Central memory CD4-positive, alpha-beta T cell (primary cell): ENCODE measurements at places on chromosomes 7 and 10.

GRCh38 chr10:88395677-88396076 is 187.4 kb downstream of the RNLS start:
- DNase-seq, result no peak

DNA sequence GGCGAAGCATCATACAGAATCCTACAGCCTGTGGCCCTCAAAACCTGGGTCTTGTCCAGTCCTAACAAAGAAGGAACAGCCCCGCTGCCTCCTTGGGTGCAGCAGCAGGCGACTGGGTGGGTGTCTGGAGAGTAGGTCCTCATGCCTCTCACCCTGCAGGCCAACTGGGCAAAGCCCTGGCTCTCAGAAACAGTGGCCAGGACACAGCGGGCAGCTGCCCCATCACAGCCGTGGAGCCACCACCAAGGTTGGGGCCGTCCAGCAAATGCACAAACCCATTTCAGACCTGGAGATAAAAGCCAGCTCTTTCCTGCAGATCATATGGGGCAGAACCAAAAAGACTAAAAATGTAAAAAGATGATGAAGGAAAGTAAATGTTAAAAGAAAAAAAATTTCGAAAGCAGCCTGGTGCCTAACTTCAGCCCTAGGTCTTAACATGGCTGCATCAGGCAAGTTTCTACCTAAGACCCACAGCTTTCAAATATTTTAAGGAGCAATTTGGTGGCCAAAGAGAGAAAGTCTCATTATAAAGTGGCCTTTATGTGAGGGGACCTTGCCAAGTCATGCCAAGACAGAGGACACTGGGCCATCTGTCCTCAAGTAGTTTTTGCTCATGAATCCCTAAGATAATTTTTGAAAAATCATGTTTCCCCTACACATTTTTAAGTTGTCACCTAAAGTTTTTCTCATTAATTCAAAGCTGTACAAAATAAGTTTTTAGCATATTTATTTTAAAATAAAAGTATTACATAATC is 142.1 kb downstream of the PAXIP1 start:
- no peak for DNase-seq

DNA sequence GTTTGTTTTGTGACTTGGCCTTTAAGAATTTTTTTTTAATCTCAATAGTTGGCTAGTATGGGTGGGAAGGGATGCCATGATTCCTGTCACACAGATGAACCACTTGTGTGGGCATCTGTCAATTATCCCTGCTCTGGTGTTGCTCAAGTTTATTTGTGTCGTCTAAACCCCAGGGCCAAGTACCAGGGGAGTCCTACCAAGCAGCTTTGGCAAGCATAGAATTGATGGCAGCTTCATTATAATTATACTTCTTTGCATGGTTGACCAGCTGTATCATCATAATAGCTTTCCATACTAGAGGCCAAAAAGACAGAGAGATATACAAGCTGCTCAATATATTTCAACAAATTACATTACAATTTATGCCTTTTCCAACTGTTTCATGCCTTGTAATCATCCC is 30.4 kb downstream of the SUGCT start:
- DNase-seq, result no peak

DNA sequence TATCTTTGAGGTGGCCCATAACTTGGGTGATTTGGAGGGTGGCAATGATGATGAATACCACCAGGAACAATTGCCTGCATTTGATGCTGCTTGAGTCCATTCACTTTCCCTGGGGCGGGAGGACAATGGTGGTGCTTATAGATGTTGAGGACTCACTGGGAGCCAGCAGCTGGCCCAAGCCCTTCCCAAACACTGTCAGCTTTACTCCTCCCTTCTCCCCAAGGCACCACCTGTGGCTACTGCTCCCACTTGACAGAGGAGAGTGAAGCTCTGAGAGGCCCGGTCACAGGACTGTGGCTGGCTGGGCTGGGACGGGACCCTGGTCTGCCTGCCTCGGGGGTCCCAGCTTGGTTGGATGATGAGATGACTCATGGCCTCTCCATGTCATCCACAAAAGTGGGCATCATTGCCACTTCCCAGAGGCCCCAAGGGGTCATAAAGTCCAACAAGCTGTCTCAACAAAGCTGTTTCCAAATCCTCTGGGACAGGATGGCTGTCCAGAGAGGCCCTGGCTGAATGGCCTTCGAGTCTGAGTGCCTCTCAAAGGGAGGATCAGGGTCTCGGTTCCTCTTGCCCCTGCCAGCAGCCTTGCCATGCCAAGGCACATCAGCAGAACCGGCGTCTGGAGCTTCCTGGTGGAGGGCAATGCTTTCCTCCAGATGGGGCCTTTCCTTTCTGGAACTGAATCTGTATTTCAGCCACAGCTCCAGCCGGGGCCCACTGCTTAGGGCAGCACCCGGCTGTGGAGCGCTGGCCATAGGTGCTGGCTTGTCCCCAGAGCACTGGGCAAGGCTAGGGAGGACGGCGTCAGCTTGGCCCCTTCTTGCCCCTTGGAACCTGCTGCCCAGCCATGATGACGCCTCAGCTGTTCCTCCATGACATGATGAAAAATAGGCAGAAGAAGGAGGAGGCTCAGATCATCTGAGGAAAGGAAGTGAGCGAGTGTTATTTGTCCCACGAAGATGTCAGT is 47.0 kb upstream of the PLEKHA1 start:
- no peak for DNase-seq

- DNase-seq, result no peak
Measured at GRCh38 chr7:104536956-104537355, 208.6 kb downstream of the LHFPL3 start.

DNA sequence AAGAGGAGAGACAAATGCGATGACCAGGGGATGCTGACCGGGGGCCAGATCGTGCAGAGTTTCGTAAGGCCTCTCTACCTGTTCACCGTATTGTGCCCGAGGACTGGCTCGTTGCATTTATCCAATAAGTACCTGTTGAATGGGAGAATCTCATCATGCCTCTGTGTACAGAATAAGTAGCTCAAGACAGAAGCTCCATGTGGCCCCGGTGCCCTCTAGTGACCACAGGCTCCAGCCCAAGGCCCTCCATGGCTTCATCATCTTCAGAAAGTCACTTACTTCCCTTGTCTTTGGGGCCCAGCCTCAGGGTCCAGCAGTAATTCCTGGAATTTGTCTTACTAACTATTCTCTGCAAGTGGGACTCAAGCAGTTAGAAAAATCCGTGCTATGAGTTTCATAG is 151.0 kb downstream of the CHN2 start:
- DNase-seq, result no peak

DNA sequence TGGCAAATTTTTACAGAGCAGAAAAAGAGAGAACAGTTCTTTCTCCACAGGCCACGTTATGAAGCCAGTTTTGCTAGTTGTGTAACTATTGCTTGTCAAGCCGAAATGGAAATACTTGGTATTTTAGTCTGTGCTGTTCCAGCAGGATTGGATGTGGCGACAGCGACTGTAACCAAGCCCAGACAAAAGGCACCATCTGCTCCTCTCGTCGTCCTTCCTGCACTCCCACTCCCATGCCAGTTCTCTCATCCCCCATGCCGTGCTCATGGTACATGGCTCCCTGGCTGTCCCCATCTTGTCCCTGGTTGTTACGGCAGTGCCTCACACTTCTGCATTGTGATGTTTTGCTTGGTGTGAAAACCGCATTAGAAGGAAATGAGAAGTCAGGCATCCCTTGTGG is 185.7 kb upstream of the FZD8 start:
- no peak for DNase-seq

- DNase-seq, result no peak
Measured at GRCh38 chr7:136847858-136848257, 20.6 kb upstream of the CHRM2 start.

DNA sequence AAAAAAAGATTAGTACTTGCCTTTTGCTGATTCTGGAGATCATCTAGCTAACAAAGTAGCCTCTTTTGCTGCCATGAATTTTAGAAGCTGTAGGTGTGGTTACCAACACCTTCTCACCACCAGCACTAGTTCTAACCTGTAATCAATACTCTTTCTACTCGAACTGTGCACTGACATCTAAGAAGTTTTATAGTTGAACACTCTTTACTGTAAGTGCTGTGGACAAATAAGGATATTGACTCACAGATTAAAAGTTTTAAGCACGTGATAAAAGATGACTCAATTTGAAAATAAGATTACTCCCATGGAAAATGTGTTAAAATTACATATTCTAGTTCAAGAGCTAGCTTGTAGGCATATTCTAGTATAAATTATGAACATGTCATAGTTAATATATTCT is 89.9 kb downstream of the REEP3 start:
- no peak for DNase-seq

- DNase-seq, result no peak
Measured at GRCh38 chr7:81484261-81484660, 285.6 kb downstream of the HGF start.

DNA sequence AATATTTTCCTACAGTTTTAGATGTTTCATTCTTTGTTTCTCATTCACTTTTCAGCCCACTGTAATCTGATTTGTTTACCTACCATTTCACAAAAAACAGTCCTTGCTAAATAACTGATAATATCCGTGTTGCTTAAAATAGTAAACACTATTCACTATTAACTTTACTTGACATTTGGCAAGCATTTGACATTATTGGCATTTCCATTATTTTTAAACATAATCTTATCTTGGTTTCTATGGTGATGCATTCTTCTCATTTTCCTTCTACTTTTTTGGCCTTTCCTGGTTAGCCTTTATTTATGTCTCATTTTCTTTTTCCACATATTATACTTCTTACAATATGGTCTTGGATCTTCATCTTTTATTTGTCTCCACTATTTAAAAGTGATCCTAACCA is 715.3 kb downstream of the DNAJB9 start:
- DNase-seq, result no peak

DNA sequence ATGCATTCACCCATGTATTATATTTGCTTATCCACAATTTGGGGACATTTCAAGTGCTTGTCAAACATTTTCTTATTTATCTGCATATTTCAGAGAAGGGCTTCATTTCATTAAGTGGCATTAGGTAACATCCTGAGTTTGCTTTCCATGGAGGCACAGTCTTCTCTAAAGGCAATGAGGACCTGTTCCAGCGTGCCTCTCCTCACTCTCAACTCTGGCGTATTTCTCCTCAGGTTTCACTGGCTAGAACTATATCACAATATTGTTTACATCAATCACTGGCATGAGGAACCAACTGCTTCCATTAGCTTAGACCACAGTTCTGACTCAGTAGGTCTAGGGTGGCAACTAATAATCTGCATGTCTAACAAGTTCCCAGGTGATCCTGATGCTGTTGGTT is 177.2 kb downstream of the TAX1BP1 start:
- DNase-seq, result no peak

DNA sequence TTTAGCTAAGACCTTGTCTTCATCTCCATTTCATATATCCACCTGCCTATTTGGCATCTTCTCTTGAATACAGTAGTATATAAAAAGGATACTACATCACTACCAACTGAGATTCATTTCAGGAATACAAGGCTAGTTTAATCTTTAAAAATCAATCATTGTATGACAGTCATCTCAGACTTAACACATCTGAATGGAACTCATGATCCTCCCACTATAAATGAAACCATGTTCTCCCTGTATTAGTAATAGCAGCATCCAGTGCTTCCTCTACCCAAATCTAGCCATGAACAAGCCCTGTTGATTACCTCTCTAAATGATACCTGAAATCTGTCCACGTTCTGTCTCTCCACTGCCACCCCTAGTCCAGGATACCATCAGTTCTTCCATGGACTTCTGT is 196.2 kb downstream of the CDK14 start:
- DNase-seq, result no peak

GRCh38 chr10:124577651-124578050 is 116.0 kb downstream of the LHPP start:
- DNase-seq, result no peak
